ENCODE measurements at places on chromosomes 6 and 20. TPM values are rescaled to one million over a fixed set of nuclear protein-coding genes. Genes with fewer than 3 reads are reported as not detected.
A peak's percentile ranks its signal among the peaks of the same experiment; 100 is the strongest.

Gene SMPDL3A
- 11.5 TPM for total RNA-seq

Gene XPO5
- total RNA-seq, result 39.6 TPM

Gene CLPSL1
- not detected for total RNA-seq

GRCh38 chr6:1915226-1915625 lies 305.5 kb downstream of the FOXC1 start:
- ATAC-seq, result no peak

DNA sequence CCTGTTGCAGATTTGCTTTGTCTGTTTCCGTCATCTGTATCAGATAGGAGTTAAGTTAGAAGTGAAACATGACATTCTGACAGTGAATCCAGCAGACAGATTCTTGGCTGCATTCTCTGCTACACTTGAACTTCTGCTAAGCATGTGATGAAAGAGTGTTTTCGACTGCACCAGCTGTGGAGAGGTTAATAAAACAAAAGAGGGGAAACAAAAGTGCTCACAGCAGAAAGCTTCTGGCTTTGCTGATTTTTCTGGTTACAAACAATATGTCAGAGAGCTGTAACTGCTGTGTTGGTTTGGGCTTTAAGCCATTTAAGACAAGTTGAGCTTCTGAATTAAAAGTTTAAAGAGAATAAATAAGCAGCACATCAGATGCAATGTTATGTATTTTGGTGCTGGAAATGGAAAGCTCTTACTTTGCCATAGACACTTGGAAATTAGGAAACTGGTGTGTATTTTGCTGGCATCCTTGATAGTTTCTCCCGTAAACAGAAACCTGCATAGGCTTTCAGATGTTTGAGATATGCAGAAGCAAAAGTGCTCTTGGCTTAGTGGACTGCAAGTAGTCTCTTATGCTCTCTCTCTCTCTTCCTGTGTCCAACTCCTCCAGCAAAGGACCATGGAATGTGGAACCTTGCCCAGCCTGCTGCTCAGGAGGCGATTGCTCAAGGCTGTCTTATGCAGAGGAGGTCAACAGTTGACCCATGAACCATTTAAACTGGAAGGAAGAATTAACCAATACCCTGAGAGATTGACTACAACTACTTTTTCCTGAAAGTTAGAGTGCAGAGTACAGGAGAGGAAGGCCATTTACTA lies 104.9 kb downstream of the RPS12 start:
- peak; percentile 93 for ATAC-seq

GRCh38 chr6:169095153-169095552 lies 158.5 kb downstream of the THBS2 start:
- ATAC-seq, result no peak

- no peak for ATAC-seq
Observed at GRCh38 chr6:124330197-124330596, 526.5 kb downstream of the NKAIN2 start.

DNA sequence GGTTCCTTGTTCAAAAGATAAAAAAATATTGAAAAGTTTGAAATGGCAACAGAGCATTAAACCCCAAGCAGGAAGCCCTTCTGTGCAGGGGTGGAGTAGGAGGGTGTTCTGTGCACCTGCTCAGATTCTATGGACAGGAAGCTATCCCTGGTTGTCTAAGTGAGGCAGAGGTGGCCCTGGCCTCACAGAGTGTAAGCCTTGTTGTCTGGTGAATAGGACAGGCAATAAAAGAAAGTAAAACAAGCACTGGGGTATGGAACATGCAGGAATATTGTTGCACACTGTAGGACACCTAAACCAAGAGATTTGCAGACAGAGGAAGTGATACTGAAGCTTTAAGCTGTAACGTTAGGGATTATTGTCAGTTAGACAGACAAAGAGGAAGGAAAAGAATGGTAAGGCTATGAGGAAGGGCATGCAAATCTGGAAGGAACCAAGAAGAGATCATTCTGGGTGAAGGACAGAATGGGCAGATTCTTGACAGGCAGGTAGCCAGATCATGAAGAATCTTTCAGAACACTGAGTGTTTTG lies 66.8 kb downstream of the TBC1D7 start:
- no peak for ATAC-seq

GRCh38 chr6:148203281-148203925 lies 139.2 kb upstream of the SASH1 start:
- ATAC-seq, result no peak

DNA sequence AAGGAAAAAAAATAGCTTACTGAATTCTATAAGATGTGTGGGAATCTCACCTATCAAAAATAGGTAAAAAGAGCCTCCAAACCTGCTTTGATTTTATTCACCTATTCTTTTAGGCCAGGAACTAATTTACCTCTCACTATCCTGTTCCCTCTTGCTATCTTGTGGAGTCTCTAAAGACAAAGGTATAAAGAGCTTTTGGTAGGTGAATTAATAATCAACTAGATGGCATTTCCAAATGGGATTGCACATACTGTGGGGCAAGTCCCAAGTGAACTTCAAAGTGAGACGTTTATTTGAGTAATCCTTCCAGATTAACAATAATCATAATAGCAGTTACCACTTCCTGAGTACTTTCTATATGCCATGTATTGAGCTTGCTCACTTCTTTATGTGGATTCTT lies 2.8 kb downstream of the FAM8A1 start:
- no peak for ATAC-seq

GRCh38 chr6:34544776-34545471 lies 11.2 kb downstream of the SPDEF start:
- no peak for ATAC-seq
